Putamen (tissue), 1 donor: ENCODE measurements at places on chromosomes 13 and 19.
A peak's percentile ranks its signal among the peaks of the same experiment; 100 is the strongest.

DNA sequence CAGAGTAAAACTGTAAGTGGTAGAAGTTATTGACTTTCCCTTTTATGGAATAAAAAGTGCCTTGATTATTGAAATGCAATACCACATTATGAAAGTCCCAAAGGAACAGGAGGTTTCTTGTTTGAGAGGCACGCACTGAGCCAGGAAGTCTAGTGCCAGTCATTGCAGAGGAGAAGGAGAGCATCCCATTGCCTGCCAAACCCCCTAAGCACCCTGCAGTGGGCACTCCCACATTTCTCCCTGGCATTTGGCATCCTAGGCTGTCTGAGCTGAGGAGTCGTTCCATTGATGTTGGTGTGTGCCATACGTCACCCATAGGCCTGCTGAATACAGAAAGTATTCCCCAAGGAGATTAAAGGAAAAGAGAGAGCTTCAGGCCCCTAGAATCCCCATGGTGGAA is 85.7 kb upstream of the MBNL2 start:
- DNase-seq: no peak

GRCh38 chr13:74187564-74187963 is 53.4 kb upstream of the KLF12 start:
- no peak for DNase-seq

GRCh38 chr19:17020385-17020784 is 6.2 kb downstream of the CPAMD8 start:
- DNase-seq: peak; percentile 17

- DNase-seq: no peak
Measured at GRCh38 chr13:59415498-59415897, 748.2 kb downstream of the DIAPH3 start.

- no peak for DNase-seq
Measured at GRCh38 chr19:34375598-34375997, 10.6 kb downstream of the GPI start.
